ENCODE measurements at places on chromosomes 11 and 22.

- DNase-seq, result no peak
These were observed 18.1 kb upstream of the CYTH4 start for GRCh38 chr22:37263966-37264887.

GRCh38 chr11:130785380-130786116 lies 130.7 kb downstream of the SNX19 start:
- no peak for DNase-seq

DNA sequence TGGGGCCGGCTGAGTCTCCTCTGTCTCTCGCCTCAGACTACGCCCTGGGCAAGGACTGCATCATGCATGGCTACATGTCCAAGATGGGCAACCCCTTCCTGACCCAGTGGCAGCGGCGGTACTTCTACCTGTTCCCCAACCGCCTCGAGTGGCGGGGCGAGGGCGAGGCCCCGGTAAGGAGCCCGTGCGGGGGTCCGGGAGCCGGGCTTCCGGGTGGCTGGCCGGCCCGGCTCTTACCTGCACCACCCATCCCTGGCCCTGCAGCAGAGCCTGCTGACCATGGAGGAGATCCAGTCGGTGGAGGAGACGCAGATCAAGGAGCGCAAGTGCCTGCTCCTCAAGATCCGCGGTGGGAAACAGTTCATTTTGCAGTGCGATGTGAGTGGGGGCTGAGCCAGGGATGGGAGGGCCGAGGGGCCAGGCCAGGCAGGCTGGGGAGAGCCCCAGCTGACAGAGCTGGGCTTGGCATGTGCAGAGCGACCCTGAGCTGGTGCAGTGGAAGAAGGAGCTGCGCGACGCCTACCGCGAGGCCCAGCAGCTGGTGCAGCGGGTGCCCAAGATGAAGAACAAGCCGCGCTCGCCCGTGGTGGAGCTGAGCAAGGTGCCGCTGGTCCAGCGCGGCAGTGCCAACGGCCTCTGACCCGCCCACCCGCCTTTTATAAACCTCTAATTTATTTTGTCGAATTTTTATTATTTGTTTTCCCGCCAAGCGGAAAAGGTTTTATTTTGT lies 4.1 kb upstream of the ANKRD13D start:
- DNase-seq, result no peak

DNA sequence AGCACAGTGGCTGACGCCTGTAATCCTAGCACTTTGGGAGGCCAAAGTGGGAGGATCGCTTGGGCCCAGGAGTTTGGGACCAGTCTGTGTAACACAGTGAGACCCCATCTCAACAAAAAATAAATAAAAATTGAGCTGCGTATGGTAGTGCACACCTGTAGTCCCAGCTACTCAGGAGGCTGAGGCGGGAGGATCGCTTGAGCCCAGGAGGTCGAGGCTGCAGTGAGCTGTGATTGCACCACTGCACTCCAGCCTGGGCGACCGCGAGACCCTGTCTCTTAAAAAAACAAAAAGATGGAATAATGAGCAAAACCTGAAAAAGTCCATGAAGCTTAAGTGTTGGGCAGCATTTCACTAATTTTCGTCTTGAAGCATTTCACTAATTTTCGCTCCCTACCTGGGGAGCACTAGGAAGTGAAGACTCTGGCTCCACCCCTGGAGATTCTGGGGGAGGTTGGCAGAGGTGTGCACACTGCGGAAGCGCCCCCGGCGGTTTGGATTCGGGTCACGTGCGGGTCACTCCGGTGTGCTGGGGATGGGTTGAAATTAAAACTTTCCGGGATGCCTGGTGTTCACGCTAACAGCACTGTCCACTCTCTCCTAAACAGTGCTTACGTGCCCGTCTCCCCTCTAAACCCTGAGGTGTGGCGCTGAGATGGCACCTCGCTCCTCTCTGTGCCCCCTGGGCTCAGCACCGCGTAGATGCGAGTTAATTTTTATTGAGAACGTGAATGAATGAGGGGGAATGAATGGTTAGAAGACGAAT lies 906 bp upstream of the NAA40 start:
- no peak for DNase-seq

GRCh38 chr11:126147208-126148111 lies 64.0 kb downstream of the RPUSD4 start:
- DNase-seq, result no peak

DNA sequence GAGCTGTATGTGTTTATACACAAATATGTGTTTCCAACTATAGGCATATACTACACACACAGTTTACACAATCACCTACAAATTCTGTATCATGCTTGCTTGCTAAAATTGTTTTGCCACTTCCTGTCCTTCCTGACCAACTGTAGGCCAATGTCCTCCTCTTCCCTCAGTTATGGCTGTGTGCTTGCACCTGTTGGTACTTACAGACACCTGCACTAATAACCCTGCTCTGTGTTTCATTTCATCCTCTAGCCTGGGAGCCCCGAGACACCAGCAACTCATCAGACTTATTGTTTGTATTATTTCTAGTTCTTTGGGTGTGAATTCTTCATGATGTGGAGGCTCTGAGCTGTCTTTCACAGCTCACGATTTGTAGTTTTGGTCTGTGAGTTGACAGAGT lies 1.8 kb upstream of the NCF4 start:
- no peak for DNase-seq

GRCh38 chr11:121762820-121763219 lies 310.1 kb upstream of the SORL1-AS1 start:
- no peak for DNase-seq

DNA sequence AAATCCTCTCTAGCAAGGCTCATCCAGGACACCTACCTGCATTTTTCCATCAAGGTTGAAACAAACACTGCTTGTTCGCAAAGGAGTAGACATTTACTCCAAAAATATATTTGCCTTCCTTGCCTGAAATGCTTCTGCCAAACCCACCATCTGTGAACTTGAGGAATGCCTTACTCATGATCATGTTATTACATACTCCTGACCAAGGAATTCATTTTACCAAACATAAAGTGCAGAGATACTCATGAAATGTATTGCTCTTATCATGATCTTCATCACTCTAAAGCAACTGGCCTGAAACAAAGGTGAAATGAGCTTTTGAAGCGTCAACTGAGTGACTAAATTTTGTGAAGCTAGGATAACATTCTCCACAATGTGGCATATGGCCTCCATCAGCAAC lies 243.1 kb upstream of the CCDC179 start:
- no peak for DNase-seq

- DNase-seq, result no peak
These were observed 85.4 kb downstream of the MTNR1B start for GRCh38 chr11:93054881-93055280.

- DNase-seq, result no peak
These were observed 31.6 kb downstream of the SLC36A4 start for GRCh38 chr11:93166194-93166593.

GRCh38 chr22:41544671-41545476 lies 604 bp upstream of the POLR3H start:
- no peak for DNase-seq

GRCh38 chr11:61718046-61718531 lies 34.3 kb upstream of the MYRF start:
- DNase-seq, result no peak

- DNase-seq, result no peak
These were observed 192.7 kb downstream of the NAV2 start for GRCh38 chr11:19905280-19905853.

- no peak for DNase-seq
These were observed 47.0 kb downstream of the AP2A2 start for GRCh38 chr11:972523-973211.

DNA sequence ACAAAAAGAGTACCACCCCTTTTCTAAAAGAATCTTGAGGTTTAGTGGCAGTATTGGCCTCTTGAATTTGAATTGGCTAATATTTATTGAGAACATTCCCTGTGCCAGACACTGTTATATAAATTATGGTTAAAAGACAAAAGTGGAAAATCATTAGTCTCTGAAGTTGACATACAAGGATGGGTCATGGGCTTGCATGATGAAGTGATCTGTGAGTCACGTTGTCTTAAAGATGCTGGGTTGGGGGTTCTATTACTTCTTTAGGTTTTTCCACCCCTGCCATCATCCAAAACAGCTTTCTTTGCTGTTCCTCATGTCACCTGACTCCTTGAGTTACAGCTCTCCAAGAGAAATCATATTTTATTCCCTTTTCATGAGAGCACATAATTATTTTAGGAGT lies 85.0 kb downstream of the CD44 start:
- DNase-seq, result no peak

Measured in cortex of kidney (tissue), 1 donor.